ENCODE measurements at places on chromosomes 3 and 15.

- no peak for DNase-seq
These were observed 12.5 kb downstream of the P2RY14 start for GRCh38 chr3:151265866-151266265.

DNA sequence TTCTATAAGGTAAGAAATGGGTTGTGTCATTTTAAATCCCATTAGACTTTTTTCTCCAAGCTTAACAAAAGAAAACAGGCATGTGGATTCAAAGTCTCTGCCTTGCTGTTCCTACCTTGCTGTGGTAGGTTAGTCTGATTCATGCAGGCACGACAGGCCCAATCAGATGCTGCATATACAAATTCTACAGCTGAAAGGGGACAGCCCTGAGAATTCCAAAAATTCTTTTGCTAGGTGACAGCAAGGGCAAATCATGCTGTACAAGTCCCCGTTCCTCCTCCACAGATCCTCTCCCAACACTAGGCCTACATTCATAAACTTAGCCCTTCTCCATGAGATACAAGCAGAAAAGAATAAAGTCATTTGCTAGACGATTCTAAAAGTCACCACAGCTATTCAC lies 161.2 kb upstream of the THBS1 start:
- DNase-seq: no peak

- DNase-seq: no peak
These were observed 373.1 kb upstream of the THRB start for GRCh38 chr3:24867783-24868182.

DNA sequence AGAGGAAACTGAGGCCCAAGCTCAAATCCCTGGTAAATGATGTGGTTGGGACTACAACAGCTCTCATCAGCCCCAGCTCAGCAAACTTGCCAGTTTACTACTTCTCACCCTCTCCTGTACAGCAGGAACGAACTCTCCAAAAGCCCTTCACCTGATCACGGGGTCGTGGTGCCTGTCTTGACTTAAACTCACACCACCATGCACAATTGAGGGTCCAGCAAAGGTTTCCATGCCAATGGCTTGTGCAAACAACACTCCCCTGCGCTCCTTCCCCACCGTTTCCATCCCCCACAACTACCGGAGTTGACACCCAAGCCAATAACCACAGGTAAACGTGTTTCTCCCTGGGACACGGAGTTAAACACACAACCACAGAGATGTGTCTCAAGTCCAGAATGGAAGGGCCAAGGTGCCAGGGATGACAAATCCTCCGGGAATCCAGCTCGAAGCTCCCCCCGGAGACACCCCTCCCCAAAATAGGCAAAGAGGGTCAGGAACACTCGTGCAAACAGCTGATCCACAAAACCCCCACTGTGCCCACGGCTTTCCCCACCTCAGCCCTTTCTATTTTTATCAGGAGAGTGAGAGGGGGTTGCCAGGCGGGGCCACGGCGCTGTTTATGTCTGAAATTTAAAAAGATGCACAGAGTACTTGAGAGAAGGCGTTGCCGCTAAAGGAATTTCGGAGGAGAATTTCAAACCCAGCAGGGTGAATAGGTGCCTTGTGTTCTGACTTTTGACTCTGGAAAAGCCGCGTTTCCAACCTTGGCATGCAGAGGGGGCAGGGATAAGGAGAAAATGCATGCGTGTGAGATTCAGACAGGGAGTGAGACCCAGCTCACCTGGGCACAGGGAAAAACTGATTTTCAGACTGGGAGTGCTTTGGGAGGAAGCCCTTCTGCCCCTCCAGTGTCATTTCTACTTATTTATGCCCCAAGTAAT lies 10.6 kb upstream of the ACAN start:
- no peak for DNase-seq

DNA sequence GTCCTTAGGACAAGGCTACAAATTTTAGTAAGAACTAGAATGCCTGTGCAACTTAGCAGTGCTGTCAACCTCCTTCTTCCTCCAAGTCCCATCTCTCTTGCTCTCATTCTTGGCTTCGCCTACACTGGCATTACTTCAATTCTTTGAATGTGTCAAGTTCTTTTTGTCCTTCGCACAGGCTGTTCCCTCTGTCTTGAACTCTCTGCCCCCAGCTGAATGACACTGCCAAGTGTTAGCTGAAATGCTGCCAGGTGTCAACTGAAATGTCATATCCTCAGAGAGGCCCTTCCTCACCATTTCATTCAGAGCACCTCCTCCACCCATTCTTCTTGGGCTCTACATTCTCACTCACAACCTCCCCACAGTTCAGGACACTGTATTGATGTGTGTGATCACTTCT lies 48.8 kb upstream of the PSMD6 start:
- no peak for DNase-seq

All from activated T-helper 2 cell treated with anti-CD3 and anti-CD28 coated beads, Interferon-gamma antibody, Interleukin-2, Interleukin-4, amounts not matched to agents 10 μg/mL and 5 μg/mL and 100 μg/mL, durations not matched to agents 14 hours and 24 hours and 36 hours (primary cell).